Lung (tissue), 17 donors: ENCODE measurements at places on chromosomes 7 and 10. TPM values are rescaled to one million over a fixed set of nuclear protein-coding genes. Genes with fewer than 3 reads are reported as not detected.

CACNA2D1 gene
- polyA plus RNA-seq: 1.1 TPM

SEM1 gene
- 57.0 TPM for polyA plus RNA-seq

GPR37 gene
- polyA plus RNA-seq: 0.78 TPM

TMEM196 gene
- not detected for polyA plus RNA-seq

GPC2 gene
- polyA plus RNA-seq: 0.61 TPM

DYNC1I1 gene
- 0.77 TPM for polyA plus RNA-seq

MPP7 gene
- 7.7 TPM for polyA plus RNA-seq

AGBL3 gene
- polyA plus RNA-seq: 1.3 TPM

RELN gene
- 0.64 TPM for polyA plus RNA-seq

TSPAN33 gene
- 8.2 TPM for polyA plus RNA-seq

GJD4 gene
- 0.07 TPM for polyA plus RNA-seq

NPTX2 gene
- 0.41 TPM for polyA plus RNA-seq

COL13A1 gene
- 4.5 TPM for polyA plus RNA-seq

ACHE gene
- polyA plus RNA-seq: 2.6 TPM

SUGCT gene
- polyA plus RNA-seq: 0.23 TPM

FAM25G gene
- not detected for polyA plus RNA-seq

ABCA13 gene
- 1.2 TPM for polyA plus RNA-seq

CAMK2B gene
- 0.25 TPM for polyA plus RNA-seq

DNAJC12 gene
- 1.6 TPM for polyA plus RNA-seq

ZMIZ1 gene
- 41.5 TPM for polyA plus RNA-seq

MAD1L1 gene
- 43.0 TPM for polyA plus RNA-seq

ANKRD1 gene
- polyA plus RNA-seq: 105 TPM
